Testis (tissue), 5 donors: ENCODE measurements at places on chromosomes 3 and 15. TPM values are rescaled to one million over a fixed set of nuclear protein-coding genes. Genes with fewer than 3 reads are reported as not detected.

The KCNH8 gene
- total RNA-seq: 8.9 TPM

The SLC22A13 gene
- total RNA-seq: 1.5 TPM

DNA sequence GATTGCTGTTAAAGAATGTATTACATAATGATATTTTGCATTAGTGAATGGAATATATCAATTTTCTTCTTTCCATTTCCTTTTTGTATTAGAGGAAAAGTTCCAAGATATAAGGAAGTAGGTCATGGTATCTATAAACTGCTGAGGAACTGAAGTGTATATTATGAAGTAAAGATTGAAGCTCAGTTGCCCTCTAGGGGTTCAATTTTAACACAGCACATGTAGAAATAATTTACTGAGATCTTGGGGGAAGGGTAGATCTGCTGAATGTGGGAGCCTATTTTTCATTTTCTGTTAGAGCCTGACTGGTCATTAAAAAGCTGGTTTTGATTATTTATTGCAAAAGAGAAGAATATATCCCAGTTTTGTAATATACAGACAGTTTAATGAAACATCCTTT lies 45.2 kb downstream of the CMC1 start:
- H3K4me3 ChIP-seq: no peak overlapping the region
- H3K27ac ChIP-seq: no peak overlapping the region
- peaks cover 4% of the 10 kb centered on the region for H3K4me1 ChIP-seq
- H3K27me3 ChIP-seq: no peaks in the 10 kb centered on the region
- H3K36me3 ChIP-seq: no peaks in the 10 kb centered on the region
- DNase-seq: no peak

- peaks cover 36% of the 10 kb centered on the region for H3K4me1 ChIP-seq
- H3K4me3 ChIP-seq: no peak overlapping the region
- H3K27me3 ChIP-seq: no peaks in the 10 kb centered on the region
- H3K36me3 ChIP-seq: no peaks in the 10 kb centered on the region
- no peak overlapping the region for H3K27ac ChIP-seq
- DNase-seq: no peak
Measured at GRCh38 chr3:58178528-58179234, 32.1 kb downstream of the DNASE1L3 start.

GRCh38 chr3:41234823-41235721 lies 35.8 kb downstream of the CTNNB1 start:
- no peaks in the 10 kb centered on the region for H3K27me3 ChIP-seq
- DNase-seq: no peak

DNA sequence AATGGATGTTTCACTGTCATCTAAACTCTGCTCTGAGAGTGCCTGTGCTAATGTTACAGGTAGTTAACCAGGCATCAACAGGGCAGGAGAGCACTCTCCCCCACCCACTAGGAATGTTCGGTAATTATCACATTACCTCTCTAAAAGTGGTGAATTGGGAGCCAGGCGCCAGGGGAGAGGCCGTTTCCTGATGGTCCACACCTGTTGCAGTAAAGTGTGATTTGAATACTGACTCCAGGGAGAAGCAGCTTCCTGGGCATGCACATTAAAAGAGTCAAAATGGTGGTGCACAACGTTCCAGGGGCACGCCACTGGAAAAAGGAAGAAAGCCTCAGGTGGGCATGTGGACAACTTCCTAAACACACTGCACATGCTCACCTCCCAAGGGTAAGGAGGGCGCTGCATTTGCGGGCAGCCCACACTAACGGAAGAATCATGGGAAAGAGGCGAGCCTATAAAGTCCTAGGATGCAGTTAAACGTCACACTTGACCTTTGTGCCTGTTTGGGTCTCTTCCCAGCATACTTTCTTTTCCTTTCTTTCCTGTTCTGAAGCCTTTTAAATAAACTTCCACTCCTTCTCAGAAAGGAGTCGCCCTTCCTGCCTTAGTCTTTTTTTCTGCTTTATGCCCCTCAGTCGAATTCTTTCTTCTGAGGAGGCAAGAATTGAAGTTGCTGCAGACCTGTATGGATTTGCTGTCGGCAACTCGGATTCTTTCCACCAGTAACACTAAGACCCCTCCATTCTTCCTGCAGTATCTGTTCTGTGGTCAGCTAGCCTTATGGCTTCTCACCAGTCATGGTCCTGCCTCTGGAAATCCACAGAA lies 28.9 kb upstream of the GPD1L start:
- H3K4me3 ChIP-seq: no peak overlapping the region
- H3K27ac ChIP-seq: no peak overlapping the region
- DNase-seq: no peak
- no peaks in the 10 kb centered on the region for H3K4me1 ChIP-seq

DNA sequence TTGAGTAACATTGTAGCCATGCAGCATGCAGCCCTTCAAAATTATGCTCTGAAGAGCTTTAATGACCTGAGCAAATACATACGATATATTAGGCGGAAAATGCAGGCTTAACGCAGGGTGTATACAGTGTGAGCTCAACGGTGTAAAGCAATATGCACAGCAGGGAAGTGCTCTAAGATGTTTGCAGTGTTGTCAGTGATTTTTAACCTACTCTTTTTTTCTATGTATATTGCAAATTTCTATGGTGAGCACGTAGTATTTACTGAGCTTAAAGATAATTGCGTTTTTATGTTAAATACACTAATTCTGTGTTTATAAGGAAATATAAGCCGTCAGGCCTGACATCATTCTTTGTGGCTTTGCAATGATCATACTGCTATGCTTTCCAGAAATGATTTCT lies 42.1 kb downstream of the DGKG start:
- no peaks in the 10 kb centered on the region for H3K4me1 ChIP-seq
- no peaks in the 10 kb centered on the region for H3K36me3 ChIP-seq
- no peak for DNase-seq

GRCh38 chr15:49810720-49811119 lies 189.9 kb downstream of the DTWD1 start:
- no peak for DNase-seq
- H3K36me3 ChIP-seq: no peaks in the 10 kb centered on the region

GRCh38 chr3:143122089-143122430 lies 2.5 kb downstream of the CHST2 start:
- H3K4me1 ChIP-seq: no peaks in the 10 kb centered on the region
- no peak overlapping the region for H3K4me3 ChIP-seq
- DNase-seq: no peak
- H3K36me3 ChIP-seq: no peaks in the 10 kb centered on the region
- H3K27me3 ChIP-seq: no peaks in the 10 kb centered on the region

DNA sequence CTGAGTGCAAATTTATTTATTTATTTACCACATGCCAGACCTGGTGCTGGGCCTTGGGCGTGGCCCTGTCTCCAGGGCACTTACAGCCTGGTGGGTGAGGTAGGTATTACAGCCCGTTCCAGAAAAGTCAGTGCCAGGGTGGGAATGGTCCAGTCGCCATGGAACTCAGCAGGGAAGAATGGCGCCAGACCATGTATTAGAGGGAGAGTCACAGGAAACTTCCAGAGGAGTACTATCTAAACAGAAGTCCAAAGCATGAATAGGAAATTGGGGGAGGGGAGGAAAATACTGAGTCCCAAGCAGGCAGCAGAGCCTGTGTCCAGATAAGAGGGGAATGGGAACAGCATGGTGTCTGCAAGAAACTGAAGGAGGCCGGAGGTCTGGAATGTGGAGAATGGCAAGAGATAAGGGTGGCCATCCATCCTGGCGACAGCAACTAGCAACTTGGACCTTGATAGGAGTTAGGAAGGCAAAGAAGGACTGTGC lies 27.0 kb downstream of the SH3BP5 start:
- no peaks in the 10 kb centered on the region for H3K36me3 ChIP-seq
- peaks cover 38% of the 10 kb centered on the region for H3K4me1 ChIP-seq
- peak overlapping the region; percentile 23 for H3K27ac ChIP-seq
- H3K27me3 ChIP-seq: no peaks in the 10 kb centered on the region
- peak; percentile 67 for DNase-seq

DNA sequence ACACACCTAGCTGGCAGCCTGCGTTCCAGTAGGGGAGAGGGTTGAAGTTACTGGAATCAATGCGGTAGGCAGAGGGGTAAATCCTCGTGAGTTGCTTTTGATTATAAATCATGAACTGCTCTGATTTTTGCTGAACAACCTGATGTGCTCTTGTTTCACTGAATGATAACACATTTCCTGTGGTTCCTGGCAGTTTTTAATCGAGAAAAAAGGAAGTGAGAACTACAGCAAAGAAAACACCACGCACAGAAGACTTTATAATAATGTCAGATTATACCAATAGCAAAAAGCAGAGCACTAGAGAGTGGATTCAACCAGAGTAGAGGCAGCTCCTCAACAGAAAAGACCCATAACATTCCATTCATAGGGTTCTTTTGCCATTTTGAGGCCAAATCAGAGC lies 200.8 kb upstream of the STRIT1 start:
- H3K27me3 ChIP-seq: no peaks in the 10 kb centered on the region
- no peaks in the 10 kb centered on the region for H3K36me3 ChIP-seq
- no peak overlapping the region for H3K4me3 ChIP-seq
- DNase-seq: no peak
